ENCODE measurements at places on chromosomes 1 and 21.
A peak's percentile ranks its signal among the peaks of the same experiment; 100 is the strongest.

DNA sequence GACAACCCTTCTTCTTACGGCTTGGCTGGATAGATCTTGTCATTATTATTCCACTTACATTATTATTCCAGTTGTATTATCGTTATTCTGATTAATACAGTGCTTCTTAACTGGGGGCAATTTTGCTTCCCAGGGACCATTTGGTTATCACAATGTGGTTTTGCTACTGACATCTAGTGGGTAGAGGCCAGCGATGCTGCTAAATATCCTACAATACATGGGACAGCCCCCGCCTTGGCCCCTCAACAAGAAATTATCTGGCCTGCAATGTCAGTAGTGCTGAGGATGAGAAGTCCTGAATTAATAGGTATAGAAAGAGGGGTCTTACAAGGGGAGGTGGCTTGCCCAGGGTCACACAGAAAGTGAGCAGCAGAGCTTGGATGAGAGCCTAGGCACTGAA is 105.6 kb downstream of the PTPRU start:
- DNase-seq, result no peak

GRCh38 chr1:110240476-110241210 is 30.5 kb downstream of the KCNC4 start:
- no peak for DNase-seq

- no peak for DNase-seq
Measured at GRCh38 chr1:175206687-175207086, 14.1 kb upstream of the KIAA0040 start.

DNA sequence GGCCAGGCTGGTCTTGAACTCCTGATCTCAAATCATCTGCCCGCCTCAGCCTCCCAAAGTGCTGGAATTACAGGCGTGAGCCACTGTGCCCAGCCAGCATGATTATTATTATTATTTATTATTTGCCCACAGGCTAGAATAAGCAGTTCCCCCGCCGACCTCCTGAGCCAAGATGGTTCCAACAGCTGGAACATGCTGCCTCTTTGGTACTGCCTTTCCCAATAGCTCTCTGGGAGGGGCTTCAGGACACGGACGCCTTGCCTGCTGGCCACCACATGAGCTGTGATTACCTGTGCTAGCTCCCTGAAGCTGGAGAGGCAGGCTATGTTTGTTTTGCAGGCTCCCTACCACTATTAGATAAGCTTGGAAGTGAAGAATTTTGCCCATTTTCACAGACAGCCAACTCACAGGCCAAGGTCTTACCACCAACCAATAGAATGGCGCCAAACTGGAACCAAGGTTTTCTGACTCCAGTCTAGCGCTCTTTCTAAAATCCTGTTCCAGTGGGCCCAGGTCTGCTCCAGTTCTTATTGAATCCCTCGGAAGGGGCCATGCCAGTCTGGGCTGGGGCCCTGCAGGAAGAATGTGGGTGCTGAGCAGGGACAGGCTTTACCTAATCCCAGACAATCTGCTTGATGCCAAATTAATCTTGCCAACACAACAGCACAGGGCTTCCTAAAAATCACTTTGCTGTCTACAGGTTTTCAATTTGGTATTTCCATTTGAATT is 2.1 kb upstream of the GPR61 start:
- DNase-seq, result no peak

DNA sequence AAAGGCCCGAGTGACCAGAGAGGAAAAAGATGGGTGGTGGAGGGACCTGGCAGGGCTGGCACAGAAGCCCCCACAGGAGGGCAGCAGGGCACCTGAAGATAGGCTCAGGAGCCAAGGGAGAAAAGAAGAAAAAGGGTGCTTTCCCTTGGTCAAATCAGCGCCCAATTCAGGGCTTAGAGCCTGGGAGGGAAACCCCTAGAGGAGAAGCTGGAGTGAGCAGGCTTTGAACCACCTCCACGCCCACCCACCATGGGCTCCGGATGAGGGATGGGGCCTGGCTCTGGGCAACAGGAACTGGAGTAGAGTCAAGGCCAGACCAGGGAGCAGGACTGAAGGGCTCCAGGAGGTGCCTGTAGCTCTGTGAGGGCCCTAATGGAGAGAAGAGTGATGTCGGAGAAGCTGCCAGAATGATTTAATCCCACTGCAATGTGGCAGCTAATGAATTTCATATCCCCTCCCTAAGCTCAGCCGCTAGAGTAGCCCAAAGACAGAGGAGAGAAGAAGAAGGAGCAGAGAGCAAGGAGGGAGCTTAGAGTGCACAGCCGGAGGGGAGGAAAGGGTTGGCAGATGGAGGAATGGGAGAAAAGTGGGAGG is 12.0 kb upstream of the PRELP start:
- no peak for DNase-seq

- no peak for DNase-seq
Measured at GRCh38 chr1:1331068-1331965, at the start of gene TAS1R3. Gene TAS1R3, plus strand, starts transcription at chr1:1331280. Its CDS starts 66 bp downstream, at chr1:1331346.

GRCh38 chr1:24600551-24600950 is 42.6 kb upstream of the SRRM1 start:
- no peak for DNase-seq

DNA sequence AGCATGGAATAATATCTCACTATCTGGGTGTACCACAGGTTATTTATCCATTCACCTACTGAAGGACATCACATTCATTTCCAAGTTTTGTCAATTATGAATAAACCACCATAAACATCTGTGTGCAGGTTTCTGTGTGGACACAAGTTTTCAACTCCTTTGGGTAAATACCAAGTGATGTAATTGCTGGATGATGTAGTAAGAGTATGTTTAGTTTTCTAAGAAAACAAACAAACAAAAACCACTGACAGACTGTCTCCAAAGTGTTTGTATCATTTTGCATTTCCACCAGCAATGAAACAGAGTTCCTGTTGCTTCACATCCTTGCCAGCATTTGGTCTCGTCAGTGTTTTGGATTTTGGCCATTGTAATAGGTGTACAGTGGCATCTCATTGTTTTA is 435.7 kb upstream of the PROX1 start:
- no peak for DNase-seq

- no peak for DNase-seq
Measured at GRCh38 chr1:239563681-239564080, 177.3 kb downstream of the CHRM3 start.

DNA sequence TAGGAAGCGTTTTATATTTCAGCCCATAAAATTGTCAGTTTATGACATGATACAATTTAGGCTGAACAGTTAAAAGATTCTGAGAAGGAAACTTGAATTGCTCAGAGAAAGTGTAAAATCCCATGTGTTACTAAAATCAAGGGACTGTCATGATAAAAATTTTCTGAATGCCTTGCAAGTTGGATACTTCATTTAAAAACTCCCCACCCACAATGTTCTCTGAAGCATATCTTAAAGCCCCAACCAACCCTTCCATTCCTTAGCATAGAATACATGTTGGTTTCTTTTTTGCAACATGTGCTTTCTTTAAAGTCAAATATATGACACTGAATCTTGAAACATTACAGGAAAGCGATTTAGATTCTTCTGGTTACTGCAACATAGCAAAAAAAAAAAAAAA is 97.4 kb downstream of the MRPL39 start:
- no peak for DNase-seq

DNA sequence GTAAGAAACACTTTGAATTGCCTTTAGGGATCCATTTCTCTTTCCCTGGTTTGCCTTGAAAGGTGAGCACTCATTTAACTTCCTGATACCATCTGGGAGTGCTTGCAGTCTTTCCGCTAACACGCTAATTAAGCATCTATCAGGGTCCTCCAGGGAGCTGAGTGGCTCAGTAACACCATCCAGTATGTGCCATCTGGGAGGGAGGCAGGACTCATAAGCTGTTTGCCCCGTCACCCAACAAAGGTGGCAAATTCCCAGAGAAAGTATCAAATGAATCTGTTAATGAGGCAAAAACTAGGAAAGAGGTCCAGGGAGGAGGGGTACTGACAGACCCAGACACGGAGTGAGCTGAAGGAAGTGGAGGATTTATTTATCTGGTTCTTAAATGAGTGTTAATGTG is 430.9 kb downstream of the HLX start:
- DNase-seq, result no peak

DNA sequence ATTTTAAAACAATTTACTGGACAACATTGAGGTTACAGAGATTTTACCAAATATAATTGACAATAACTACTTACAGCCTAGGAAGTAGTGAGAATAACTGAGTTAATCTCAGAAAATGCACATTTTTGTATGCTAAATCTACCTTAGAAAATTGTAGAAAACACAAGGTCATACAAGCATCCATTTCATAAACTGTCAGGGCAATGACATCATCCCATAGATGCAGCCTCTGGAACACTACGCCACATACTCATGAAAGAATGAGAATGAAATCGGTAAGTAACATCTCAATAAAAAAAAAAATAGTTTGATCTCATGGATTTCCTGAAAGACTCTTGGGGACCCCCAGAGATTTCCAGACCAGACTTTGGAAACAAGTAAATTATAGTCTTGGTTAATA is 28.9 kb upstream of the BARHL2 start:
- no peak for DNase-seq

DNA sequence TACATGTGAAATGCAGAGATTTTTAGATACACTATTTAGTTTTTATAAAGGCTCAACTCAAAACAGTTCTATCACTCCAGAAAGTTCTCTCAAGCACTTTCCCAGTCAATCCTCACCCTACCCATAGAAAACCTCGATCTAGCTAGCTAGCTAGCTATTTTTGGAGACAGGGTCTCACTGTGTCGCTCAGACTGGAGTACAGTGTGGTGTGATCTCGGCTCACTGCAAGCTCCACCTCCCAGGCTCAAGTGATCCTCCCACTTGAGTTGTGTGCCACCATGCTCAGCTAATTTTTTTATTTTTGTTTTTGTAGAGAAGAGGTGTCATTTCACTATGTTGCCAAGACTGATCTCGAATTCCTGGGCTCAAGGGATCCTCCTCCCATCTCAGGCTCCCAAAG is 236.9 kb downstream of the RERE start:
- no peak for DNase-seq

- no peak for DNase-seq
Measured at GRCh38 chr1:220928725-220929300, 49.6 kb downstream of the HLX start.

- peak; percentile 92 for DNase-seq
Measured at GRCh38 chr1:27365372-27366112, 1.2 kb downstream of the MAP3K6 start.

DNA sequence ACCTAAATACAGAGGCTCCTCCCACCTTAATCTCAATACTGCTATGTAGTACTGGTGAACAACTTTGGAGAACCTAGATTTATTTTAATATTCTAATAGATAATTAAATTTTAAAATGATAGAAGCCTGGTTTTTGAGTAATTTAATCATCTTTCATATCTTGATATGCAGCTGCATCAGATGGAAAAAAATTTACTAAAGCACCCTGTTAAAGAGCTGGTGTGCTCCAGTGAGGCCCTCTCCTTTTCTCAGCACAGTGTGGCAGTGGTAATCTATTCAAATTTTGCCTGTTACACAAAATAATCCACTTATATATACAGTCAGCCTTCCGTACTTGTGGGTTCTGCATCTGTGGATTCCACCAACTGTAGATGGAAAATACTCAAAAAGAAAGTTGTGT is 82.8 kb downstream of the LRRC8C start:
- no peak for DNase-seq

DNA sequence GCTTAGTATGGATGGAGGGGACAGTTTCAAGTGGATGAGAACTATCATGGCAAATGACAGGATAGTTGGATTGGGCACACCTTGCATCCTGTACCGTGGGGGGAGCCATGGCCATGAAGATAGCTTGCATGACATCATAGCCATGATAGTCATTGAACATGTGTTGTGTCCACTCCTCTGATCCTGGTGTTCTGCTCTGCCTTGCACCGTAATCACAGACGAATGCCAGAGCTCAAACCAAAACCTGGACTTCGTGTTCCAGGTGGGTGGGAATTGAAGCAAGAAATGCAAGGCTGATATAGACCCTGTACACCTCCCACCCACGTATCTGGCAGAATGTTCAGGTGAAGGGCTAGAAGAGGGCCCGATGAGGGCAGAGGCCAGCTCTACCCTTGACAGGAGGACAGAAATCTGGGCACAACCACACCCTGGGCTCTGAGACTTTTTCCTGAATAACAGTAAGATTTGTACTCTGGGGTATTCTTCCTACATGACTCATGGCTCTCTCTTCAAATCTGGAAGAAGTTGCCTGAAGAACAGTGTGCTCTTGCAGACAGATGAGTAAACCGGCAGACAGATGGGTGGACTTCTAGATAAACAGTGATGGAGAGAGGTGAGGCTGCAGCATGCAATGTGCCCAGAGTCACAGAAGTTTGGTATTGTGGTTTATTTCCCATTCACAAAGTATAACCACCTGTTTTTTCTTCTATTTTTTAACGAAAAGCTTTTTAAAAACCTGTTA is 45.0 kb downstream of the KCNJ6 start:
- DNase-seq, result no peak

- no peak for DNase-seq
Measured at GRCh38 chr1:162984699-162985098, 84.5 kb upstream of the RGS4 start.

- no peak for DNase-seq
Measured at GRCh38 chr1:24743404-24744211, 1.6 kb upstream of the CLIC4 start.

DNA sequence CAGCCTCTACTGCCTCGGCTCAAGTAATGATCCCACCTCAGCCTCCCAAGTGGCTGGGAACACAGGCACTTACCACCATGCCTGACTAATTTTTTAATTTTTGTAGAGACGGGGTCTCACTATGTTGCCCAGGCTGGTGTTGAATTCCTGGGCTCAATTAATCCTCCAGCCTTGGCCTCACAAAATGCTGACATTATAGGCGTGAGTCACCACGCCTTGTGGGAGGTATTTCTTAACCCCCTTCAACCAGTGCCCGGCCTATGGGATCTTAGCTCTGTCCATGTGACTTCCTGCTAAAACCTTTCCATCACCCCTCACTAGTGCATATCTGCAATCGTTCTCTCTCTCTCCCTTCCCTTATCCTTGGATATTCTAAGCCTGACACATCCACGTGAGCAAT is 86.4 kb downstream of the FOXD2 start:
- no peak for DNase-seq

- no peak for DNase-seq
Measured at GRCh38 chr1:41360074-41360785, 1.0 kb upstream of the FOXO6 start.

DNA sequence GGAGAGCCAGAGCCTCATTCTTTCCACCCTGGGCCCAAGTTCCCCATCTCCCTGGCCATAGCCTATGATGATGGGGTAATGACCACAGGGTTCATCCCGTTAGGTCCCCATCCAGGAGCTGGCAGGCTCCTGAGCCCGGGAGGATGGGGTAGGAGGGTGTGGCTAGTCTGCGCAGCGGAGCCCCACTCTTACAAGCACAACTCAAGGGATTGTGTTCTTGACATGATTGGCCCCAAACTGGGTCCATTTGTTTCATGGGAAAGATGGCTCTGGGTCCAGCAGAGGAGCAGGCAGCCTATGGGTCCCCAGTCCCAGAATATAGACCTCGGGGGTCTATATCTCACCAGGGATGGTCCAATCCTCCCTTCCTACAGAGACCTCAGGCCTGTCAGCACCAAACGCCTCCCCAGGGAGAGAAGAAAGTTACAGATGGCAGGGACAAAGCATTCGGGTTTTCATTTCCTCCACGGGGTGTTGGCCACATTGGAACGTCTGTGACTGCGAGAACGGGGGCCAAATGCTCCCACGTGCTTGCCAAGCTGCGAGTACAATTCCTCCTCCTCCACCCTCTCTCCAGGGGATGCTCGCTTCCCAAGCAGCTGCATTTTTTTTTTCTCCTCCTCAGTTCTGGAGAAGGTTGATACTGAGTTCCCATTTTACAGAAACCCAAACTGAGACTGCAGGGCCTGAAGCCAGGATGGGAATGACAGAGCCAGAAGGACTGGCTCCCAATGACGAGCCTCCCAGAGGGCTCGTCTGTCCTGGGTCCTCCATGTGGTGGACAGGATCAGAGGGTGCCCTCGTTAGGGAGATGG is 71.0 kb downstream of the DHRS3 start:
- DNase-seq, result peak; percentile 76
